IMR-90 (cell line): ENCODE measurements at places on chromosomes 5 and 9.

DNA sequence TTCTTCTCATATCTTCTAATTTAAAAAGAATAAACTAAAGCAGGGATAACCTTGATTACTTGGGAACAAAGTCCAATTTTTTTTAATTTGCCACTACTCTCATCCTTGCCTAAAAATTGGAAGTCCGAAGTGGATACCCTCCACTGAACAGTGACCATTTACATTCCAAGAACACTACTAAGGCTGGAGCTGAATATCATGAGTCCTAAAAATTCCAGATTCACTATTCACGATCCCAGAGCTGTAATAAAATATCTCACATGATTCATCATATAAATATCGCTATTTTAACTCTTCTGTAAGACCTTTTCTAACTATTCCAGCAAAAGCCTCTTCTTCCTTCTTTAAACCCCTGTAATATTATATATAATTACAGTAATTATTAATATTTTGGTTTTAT, 57.4 kb downstream of the ATPSCKMT start:
- H3K27ac ChIP-seq = peak overlapping the region; percentile 72; the same call in 1 of the 2 replicates
- no peak overlapping the region for H3K4me3 ChIP-seq
- DNase-seq = peak; percentile 84
- H3K4me1 ChIP-seq = peaks cover 6% of the 10 kb centered on the region
- H3K27me3 ChIP-seq = no peaks in the 10 kb centered on the region

GRCh38 chr5:142422429-142422828, 97.6 kb upstream of the SPRY4 start:
- H3K36me3 ChIP-seq = no peaks in the 10 kb centered on the region
- no peak overlapping the region for H3K4me3 ChIP-seq
- H3K4me1 ChIP-seq = peaks cover 10% of the 10 kb centered on the region
- peak; percentile 85 for DNase-seq
- no peaks in the 10 kb centered on the region for H3K27me3 ChIP-seq

DNA sequence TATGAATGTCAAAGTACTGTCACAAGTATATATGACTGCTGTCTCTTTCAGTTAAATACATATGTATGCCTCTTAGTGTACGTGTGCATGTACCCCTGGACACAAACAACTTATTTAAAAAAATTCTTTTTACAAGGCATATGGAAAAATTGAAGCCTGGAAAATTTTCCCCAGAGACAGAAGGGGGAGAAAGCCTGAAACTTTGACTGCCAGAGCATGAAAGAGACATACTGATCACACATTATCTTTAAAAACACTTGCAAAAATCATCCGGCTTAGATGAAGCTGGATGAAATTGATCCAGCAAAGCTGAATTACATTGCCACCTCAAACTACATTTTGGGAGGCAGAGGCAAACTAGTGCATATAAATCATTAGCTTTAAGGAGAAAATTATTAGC, 88.0 kb upstream of the NFIB start:
- H3K36me3 ChIP-seq = no peaks in the 10 kb centered on the region
- H3K4me1 ChIP-seq = peaks cover 2% of the 10 kb centered on the region; the same call in 1 of the 2 replicates
- H3K27ac ChIP-seq = no peak overlapping the region
- DNase-seq = no peak
- peaks cover 52% of the 10 kb centered on the region for H3K27me3 ChIP-seq
- H3K4me3 ChIP-seq = no peak overlapping the region

DNA sequence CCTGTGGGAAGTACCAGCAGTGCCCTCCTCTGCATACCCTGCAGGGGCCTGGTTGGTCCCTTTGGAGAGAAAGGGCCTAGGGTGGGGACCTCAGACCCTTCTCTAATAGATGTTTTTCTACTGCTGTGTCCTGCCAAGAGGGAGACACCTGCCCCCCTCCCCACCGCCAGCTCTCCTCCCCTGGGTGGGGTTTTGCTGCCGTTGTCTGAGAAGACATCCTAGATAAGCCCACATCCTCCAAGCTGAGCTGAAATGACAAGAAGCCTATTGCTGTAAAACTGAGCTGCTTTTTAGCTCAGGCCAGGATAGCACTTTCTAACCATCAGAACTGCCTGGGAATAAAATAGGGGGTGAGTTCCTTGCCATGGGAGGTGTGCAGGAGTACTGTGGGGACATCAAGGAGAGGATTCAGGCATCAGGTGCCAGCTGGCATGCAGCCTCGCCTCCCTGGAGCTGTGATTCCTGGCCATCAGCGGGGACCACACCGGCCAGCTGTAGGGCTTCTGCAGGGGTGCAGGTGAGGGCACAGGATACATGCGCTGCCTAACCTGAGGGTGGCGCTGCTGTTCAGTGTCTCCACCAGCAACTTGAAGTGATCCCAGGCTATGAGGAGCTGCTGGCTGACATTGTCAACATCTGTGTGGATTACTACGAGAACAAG, 37.9 kb downstream of the CYFIP2 start:
- H3K4me1 ChIP-seq = no peaks in the 10 kb centered on the region
- no peak overlapping the region for H3K4me3 ChIP-seq
- no peaks in the 10 kb centered on the region; the same call in 1 of the 2 replicates for H3K27me3 ChIP-seq

GRCh38 chr5:2021484-2022176, 138.9 kb upstream of the IRX4 start:
- H3K36me3 ChIP-seq = no peaks in the 10 kb centered on the region
- no peak overlapping the region for H3K27ac ChIP-seq
- no peaks in the 10 kb centered on the region for H3K27me3 ChIP-seq
- no peak for DNase-seq
